ENCODE measurements at places on chromosomes 4 and X.

DNA sequence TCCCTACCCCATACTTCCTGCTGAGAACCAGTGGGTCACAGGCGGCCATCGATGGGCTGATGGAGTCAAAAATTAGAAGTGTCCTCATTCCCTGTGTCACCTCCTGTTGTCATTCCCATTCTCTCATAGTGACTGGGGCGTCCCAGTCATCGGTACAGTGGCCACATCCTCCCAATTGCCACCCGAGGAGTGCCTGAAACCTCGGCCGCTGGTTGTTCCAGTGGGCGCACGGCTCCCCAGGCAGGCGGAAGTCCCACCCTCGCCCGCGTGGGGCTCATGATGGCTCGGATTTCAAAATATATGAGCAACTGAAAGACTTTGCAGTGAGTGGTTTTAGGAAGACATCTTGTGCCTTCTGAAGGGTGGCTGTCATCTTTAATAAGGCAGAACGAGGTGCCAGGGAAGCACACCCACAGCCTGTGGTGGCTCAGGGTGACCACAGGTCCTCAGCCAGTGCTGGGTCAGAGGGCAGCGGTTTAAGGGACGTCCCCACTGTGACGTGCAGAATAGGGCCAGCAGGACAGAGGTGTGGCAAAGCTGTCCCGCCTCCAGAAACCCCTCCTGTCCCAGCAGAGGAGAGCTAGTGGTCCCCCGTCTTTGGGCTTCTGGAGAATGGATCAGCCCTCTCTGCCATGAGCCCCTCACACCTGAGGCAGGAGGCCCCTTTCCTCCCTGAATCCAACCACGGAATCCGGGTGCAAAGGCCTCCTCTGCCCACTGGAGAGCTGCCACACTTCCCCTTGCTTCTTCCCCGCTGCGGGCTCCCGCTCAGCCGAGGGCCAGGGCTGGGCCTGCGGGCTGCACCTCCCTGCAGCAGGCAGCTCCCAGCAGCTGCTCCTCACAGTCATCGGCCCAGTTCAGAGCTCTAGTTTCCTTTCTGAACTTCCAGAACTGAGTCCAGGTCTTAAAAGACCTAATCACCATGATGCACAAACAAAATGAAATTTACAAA lies 90.4 kb downstream of the ABLIM2 start:
- no peak for DNase-seq

DNA sequence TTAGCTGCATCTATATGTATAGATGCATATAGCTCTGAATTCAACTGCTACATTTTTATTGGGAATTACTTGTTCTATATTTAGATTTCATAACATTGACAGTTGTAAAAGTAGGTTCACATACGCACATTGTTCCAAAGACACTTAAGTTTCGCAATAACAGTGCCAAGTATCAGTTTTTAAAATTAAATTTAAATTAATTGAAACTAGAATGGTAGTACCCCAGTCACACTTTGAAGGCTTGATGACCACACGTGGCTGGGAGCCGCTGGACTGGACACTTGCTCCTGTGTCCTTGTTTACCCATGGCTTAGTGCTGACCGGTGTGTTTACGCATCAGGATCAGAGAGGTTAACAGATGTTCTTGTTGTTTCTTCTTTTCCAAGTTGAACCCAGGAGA lies 140.7 kb upstream of the PSAPL1 start:
- no peak for DNase-seq

DNA sequence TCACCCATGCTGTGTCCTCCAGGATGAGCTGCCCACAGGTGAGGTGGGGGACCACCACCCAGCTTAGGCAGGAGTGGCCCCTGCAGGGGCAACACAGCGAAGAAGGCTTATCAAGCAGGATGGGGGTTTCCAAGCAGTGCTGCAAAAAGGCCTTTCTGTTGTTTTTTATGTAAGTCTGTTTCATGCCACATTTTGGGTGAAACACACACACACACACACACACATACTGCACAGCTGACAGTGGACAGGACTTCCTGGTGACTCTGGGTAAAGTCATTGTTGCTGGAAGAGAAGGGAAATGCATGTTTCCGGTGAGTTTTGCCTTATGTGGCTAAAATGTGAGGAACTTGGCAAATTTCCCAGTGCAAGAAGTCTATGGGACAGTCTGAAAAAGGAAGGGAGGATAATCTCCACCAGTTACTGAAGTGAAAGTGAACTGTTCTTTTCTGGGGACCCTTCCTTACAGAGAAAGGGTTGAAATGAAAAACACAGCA lies 119.2 kb downstream of the IRF2 start:
- no peak for DNase-seq

DNA sequence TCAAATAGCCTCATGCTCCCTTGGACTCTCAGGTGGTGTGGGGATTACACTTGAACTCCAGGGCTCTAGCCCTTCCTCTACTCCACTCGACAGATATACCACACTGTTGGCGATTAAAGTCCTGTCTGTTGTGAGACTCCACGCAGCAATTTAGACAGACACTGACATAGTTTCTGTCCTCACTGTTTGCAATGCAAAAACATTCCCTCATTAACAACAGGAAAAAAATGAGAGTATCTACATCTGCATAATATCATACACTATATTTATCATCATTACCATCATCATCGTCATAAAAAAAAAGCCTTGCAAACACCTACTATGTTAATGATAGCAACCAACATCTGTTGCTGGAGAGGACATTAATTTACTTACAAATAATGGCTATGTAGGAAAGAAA lies 132.4 kb downstream of the RASL11B start:
- DNase-seq, result no peak

DNA sequence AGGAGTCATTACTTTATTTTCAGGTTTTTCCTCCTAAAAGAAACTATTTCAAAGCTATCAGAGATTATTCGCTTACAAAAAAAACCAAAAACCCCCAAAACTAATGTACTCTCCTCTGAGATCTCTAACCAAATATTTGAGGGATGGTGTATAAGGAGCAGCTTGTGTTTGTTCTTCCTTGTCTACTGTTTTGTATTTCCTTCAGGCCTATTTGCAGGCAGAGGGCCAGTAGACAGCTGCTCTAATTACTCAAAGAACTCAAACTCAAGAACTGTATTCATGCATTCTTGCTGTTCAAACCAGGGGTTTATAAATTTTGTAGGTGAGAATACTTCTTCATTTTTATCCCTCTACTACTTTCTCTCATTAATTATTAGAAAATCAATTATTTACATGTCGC lies 51.3 kb downstream of the SH3RF1 start:
- DNase-seq, result no peak
